ENCODE measurements at places on chromosomes 6 and 20.

DNA sequence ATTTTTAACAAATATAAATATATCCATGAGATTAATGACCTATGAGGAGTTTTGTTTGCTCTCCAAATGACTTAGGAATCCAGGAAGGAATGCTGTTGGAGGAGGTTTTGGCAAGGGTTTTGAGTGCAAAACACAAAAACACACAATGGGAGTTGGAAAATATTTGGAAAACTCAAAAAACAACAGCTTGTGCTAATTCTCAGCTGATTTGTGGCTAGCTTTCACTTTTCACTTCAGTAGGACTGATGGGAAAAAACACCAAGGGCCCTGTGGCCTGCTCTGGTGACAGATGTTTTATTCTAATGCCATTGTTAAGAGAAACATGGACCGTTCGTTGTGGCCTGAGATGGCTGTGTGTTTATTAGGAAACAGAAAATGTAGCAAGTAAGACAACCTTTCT is 113.9 kb downstream of the ALDH8A1 start:
- no peak for DNase-seq

DNA sequence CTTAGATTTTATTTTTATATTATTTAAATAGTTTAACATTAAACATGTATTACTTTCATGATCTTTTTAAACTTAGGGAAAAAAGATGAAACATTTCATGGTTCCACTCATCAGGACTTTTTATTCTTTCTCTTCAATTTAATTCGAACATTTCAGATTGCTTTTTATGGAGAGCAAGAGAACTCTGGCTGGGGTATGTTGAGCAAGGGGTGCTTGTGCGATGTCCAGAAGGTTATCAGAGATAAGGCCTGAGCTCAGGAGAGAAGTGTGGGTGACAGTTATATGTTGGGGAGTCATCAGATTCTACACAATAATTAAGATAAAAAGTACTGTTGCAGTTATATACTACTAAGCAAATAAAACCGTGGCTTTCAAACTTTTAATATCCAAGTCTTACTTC is 37.5 kb downstream of the FKBP5 start:
- DNase-seq, result no peak

GRCh38 chr20:6940876-6941275 is 173.4 kb downstream of the BMP2 start:
- DNase-seq, result no peak

- no peak for DNase-seq
Observed at GRCh38 chr6:10847684-10848083, 9.3 kb upstream of the MAK start.

- DNase-seq, result no peak
Observed at GRCh38 chr6:56766139-56766805, 123.6 kb upstream of the DST start.

DNA sequence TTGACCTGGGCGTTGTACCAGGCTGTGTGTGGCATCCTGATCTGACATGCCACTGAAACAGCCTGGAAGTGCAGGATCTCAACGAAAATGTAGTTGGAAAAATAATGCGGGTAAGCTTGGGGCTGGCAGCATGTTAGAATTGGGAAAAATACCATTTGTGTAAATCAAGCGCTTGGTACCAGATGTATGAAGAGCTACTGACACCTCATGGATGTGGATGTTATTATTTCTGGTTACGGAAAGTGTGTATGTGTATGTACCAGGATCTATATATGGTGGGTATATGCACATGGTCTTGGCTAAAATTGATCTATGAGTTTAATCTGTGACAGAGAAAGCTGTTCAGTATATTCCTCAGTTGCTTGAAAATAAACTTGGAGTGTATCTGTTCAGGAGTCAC is 22.7 kb downstream of the HIVEP1 start:
- no peak for DNase-seq

- DNase-seq, result no peak
Observed at GRCh38 chr6:45845567-45845966, 170.1 kb downstream of the CLIC5 start.

- no peak for DNase-seq
Observed at GRCh38 chr6:16440636-16441212, 202.3 kb downstream of the GMPR start.

DNA sequence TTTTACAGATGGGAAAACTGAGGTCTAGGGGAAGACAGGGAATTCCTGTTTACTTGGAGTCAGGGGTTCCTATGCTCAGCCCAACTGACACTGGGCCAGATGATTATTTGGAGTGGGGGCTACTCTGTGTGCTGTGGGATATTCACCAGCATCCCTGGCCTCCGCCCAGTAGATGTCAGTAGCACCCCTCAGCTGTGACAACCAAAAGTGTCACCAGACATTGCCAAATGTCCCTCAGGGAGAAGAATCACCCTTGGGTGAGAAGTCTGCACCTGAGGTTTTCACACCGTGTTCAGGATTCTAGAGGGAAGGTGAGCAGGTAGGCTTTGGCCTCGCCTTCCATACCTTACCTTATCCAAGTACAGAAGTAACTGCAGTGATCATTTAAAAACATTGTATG is 27.6 kb downstream of the CDH26 start:
- DNase-seq, result no peak

GRCh38 chr20:24522452-24523330 is 53.3 kb downstream of the SYNDIG1 start:
- DNase-seq, result no peak
